ENCODE measurements at places on chromosomes 7 and 10. TPM values are rescaled to one million over a fixed set of nuclear protein-coding genes. Genes with fewer than 3 reads are reported as not detected.

NEUROG3 gene
- total RNA-seq, result not detected

PRR15 gene
- 0.39 TPM for total RNA-seq

ANKRD16 gene
- 14.1 TPM for total RNA-seq

HPS1 gene
- 34.3 TPM for total RNA-seq

STEAP2 gene
- total RNA-seq, result 45.2 TPM

OPN1SW gene
- total RNA-seq, result not detected

C10orf53 gene
- not detected for total RNA-seq

RPEL1 gene
- not detected for total RNA-seq

PNLIPRP2 gene
- not detected for total RNA-seq

MYL10 gene
- not detected for total RNA-seq

ZPBP gene
- not detected for total RNA-seq

CFAP46 gene
- total RNA-seq, result 0.20 TPM

YKT6 gene
- 123 TPM for total RNA-seq

DYDC1 gene
- not detected for total RNA-seq
